ENCODE measurements at places on chromosomes 7 and 10.
A peak's percentile ranks its signal among the peaks of the same experiment; 100 is the strongest.

DNA sequence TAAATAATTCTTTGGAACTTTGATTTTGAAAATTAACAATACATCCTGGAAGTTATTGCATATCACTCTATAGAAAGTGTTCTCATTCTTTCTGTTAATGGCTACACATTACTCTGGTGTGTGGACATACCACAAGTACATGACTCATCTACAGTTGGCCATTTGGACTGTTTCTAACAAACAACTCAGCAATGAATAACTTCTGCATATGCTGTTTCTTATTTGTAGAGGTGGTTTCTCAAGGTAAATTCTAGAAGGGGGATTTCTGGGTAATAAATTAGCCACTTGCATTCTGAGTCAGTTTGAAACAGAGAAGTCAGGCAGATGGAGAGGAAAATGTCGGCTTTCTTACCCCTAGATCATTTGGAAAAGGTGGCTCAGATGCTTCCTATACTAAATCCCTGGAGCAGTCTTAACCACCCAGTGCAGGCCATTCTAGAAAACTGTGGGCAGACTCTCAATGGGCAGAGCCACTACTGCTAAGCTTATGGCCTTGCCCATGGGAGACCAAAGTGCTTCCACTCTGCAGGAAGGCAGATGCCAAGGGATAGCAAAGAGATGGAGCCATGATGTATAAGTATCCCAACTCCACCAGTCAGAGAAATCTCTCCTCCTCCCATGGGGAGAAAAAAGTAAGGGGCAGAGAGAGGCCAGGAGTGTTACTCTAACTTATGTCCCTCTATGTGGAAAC, 194.0 kb upstream of the PLPP4 start:
- DNase-seq = no peak

DNA sequence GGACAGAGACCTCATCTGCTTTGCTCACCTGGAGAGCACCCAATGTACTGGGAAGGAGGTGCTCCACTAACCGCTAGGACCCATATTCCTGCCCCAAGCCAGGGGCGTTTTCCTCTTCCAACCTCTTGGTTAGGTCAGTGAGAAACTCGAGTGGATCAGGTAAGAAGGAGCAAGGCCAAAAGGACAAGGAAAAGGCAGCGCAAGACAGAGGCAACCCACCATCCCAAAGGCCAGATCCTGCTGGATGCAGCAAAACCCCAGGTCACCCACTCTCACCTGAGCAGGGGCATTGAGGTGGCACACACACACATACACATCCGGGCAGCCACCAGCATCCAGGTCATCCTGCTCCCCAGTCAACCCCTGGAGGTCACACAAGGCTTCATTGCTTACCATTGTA, 105.1 kb downstream of the GRID1 start:
- DNase-seq = no peak

- DNase-seq = no peak
Observed at GRCh38 chr10:121696854-121697253, 98.6 kb upstream of the FGFR2 start.

GRCh38 chr7:66539902-66540375, 88.7 kb upstream of the KCTD7 start:
- no peak for DNase-seq

DNA sequence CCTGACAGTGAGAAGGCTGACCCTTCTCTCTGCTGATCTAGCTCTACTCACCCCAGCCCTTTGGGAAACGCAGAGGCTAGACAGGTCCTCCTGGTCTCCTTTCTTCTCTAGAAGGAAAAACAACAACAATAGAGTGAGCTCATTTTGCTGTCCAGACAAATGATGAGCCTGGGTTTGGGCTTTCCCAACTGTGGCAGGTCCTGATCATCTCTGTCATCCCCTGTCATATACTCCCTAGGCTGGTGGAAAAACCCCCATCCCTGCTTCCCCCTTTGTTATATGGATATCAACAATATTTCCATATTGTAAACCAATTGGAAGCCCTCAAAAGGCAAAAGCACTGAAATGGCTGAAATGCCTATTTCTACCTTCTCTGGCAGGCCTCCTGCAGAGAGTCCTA, 9.2 kb upstream of the DDIT4 start:
- no peak for DNase-seq

DNA sequence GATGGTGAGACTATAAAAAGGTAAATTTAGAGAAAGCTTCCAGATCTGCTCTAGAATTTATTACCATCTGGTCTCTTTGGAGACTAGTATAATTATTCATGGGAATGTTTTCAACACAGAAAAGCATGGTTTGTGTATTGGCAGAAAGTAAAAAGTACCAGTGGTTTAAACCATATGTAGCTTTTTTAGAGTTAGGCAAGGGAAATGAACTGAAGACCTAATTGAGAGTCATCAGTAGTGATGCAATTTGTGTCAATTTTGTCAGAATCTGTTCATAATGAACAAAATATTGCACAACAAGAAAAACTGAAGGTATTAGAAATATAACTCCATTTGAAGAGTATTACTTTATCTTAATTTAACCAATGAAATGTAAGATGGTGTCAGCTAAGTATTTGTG, 181.4 kb downstream of the ADK start:
- DNase-seq = no peak

- no peak for DNase-seq
Observed at GRCh38 chr10:103648636-103649532, 155.4 kb downstream of the NEURL1 start.

- no peak for DNase-seq
Observed at GRCh38 chr7:28684650-28685241, 272.4 kb downstream of the CREB5 start.

- no peak for DNase-seq
Observed at GRCh38 chr10:35339942-35340341, 3.6 kb downstream of the CCNY start.

- no peak for DNase-seq
Observed at GRCh38 chr10:125156739-125157480, 3.5 kb downstream of the CTBP2 start.

DNA sequence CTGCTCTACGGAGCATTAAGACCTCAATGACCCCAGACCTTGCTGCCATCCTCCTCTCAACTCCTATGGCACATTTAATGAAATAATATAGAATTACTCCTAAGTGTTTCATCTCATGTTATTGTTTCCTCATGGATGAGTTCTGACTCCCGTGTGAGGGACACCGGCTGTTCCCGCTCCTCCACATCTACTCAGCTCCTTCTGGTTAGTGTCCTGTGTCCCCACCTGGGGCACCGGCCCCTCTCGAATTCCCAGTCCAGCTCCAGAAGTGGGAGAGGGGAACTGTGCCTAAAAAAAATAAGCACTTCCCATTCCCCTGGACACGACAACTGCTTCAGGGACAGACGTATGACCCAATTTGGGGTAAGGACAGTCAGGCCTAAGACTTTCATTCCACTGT, 58.3 kb downstream of the PIP4K2A start:
- no peak for DNase-seq

GRCh38 chr7:26409661-26410547, 118.2 kb downstream of the SNX10 start:
- DNase-seq = no peak

- peak; percentile 23 for DNase-seq
Observed at GRCh38 chr10:62384057-62384446, 9.9 kb downstream of the ZNF365 start.

- DNase-seq = no peak
Observed at GRCh38 chr7:109343678-109344077, 774.0 kb downstream of the DNAJB9 start.

- DNase-seq = no peak
Observed at GRCh38 chr7:84508606-84509005, 314.0 kb upstream of the SEMA3A start.

Measured in stimulated activated CD8-positive, alpha-beta memory T cell treated with anti-CD3 and anti-CD28 coated beads, Interleukin-15, amount 100 ng/mL, for 48 hours (primary cell).